ENCODE measurements at places on chromosomes 1 and 21.

- DNase-seq: no peak
Observed at GRCh38 chr1:25220666-25221065, 11.6 kb downstream of the SYF2 start.

- no peak for DNase-seq
Observed at GRCh38 chr1:93820554-93821422, 58.2 kb downstream of the DNTTIP2 start.

DNA sequence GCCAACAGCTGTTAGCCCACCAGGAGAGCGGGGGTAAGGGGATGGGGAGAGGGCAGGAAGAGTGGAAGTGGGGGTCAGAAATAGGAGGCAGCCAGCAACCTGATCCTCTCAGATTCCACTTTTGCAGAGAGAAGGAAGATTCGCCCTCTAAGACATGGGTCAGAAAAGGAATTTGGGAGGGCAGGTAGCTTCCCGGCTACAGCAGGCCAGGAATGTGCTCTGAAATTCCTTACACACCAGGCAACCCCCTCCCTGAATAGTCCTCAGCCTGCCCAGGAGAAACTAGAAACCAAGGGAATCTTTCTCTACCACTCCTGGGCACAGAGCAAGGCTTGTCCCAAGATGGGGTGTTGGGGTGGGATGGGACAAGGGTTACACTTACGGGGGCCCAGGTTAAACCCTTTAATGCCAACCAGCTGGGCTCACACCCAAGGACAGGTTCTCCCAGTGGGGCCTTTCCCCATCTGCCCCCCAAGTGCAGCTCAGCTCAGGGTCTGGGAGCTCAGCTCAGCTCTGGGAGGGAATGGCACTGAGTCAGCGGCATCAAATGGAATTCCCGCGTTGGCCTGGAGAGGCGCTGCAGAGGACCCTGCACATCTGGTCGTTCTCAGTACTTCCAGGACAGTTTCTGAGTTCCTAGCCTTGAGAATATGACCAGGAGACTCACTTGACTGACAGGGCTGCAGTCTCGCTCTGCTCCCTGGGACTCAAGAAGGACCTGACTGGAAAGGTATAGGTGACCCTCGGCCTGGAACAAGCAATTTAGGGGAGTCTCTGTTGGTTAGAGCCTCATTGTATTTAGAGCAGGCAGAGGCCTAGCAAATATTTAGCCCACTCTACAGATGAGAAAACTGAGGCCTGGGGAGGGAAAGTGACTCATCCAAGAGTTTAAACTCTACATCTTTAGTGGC, 761 bp downstream of the TNNT2 start:
- no peak for DNase-seq

DNA sequence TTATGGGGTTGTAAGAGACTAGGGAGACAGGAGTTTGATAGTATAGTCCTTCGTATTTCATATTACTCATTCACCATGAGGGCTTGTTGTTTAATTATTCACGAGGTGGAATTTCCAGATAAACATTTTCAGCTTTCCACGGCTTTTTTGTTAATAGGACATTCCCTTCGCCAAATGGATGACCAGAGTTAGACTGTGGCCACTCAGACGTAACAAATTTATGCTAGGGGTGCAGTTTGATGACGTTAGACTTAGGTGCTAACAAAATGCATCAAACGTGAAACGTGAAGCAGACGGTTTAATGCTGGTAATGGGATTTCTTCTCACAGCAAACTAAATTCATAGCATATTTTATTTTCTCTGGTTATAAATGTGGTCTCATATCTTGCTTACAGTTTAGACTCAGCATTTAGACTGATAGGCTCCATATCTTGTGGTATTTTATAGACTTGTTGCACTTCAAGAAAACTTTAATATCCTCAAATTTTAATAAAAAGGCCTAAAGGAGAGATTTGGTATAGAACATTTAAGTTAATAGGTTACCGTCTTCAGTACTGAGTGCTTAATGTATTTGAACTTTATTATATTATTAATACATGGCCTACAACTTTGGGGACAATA, 2.3 kb downstream of the DHX9 start:
- no peak for DNase-seq

- DNase-seq: no peak
Observed at GRCh38 chr1:24277420-24278169, 41.6 kb upstream of the GRHL3 start.

- DNase-seq: no peak
Observed at GRCh38 chr1:233448109-233448689, 120.7 kb downstream of the MAP3K21 start.

DNA sequence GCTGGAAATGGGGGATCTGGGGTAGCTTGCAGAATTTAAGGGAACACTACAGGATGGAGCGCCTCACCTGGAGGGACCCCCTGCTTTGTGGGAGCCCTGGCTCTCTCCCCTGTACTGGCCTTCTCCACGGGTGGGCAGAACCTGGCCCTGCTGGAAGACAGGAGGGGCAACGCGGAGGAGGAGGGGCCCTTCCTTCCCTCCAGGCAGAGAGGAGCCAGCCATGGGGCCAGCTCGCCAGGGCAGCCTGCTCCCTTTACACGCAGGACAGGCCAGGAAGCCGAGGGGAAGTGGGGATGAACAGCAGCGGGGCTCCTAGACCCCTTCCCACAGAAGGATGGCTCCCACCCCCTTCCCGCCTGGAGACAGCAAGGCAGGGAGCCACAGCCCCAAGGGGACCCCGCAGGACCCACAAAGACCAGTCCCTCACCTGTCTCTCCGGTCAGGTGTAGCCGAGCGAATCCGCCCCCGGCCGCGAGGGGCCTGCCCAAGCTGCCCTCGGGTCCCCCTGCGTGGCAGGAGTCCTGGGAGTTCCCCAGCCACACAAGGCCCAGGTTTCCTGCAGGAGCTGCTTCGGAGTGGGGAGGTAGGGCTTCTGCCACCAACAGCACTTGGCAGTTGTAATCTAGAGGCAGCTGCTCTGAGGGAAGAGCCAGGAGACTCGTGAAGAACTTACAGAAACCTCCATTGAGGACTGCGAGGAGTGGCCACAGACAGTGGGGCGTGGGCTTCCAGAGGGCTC, 1.6 kb upstream of the SLC19A1 start:
- DNase-seq: no peak

All from activated naive CD4-positive, alpha-beta T cell (primary cell).